ENCODE measurements at places on chromosomes 7 and 10.

DNA sequence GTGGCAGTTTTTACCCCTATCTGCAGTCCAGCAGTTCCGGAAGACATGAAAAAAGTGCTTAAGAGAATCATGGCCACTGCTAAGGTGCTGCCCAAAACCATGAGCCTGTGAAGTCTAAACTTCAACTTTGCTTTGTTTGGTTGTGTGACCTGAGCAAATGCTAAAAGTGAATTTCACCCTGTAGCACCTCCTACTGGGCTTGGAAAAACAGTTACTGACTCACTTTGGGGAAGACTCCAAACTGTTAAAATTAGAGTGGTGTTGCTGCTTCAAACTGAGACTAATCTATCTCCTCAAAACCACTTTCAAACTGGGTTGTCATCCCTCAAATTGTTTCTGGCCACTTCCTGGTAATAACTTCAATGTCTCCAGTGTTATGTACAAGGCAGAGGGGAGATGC lies 21.3 kb downstream of the MKX start:
- DNase-seq = no peak

GRCh38 chr10:36738738-36739431 lies 386.5 kb upstream of the ANKRD30A start:
- DNase-seq = no peak

DNA sequence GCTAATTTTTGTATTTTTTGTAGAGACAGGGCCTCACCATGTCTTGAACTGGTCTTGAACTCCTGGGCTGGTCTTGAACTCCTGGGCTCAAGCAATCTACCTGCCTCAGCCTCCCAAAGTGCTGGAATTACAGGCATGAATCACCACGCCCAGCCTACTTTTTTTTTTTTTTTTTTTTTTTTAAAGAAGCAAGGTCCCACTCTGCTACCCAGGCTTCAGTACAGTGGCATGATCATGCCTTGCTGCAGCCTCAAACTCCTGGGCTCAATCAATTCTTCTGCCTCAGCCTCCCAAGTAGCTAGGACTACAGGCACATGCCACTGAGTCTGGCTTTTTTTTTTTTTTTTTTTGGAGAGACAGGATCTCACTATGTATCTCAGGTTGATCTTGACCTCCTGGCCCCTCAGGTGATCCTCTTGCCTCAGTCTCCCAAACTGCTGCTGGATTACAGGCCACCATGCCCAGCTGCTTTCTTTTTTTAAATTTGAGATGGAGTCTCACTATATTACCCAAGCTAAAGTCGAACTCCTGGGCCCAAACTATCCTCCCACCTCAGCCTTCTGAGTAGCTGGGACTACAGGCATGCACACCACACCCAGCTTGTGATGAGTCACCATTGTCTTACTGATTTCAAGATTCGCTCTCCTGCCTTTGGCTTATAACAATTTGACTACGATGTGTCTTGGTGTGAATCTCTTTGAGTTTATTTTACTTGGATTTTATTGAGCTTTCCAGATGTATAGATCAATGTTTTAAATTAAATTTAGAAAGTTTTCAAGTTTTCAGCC lies 9.0 kb downstream of the RPEL1 start:
- DNase-seq = no peak

GRCh38 chr10:79586933-79587332 lies 23.8 kb upstream of the SFTPA1 start:
- DNase-seq = no peak

DNA sequence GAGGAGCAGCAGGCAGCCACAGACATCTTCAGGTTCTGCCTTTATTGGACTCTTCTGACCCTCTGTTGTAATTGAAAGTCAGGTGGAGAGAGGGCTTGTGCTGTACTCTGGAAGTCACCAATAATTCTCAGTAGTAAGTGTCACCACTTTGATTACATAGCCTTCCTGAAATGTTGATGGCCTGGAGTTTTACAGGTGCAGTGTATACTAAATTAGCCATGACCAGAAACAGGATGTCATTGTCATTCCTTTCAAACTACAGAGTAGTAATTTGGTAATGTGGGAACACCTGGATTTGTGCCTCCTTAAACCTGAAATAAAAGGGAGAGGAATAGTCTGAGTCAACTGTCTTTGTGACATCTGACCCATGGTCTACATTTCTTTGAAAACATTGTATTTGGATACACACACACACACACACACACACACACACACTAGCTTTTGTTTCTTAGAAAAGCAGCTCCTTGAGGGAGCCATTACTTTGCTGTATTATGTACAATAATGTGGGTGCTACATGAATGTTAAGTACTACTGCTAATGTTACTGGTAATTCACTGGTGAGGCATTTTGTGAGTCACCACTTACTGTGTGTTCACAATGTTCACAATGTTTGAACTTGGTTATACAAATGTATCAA lies 19.6 kb downstream of the ARL4A start:
- DNase-seq = no peak

DNA sequence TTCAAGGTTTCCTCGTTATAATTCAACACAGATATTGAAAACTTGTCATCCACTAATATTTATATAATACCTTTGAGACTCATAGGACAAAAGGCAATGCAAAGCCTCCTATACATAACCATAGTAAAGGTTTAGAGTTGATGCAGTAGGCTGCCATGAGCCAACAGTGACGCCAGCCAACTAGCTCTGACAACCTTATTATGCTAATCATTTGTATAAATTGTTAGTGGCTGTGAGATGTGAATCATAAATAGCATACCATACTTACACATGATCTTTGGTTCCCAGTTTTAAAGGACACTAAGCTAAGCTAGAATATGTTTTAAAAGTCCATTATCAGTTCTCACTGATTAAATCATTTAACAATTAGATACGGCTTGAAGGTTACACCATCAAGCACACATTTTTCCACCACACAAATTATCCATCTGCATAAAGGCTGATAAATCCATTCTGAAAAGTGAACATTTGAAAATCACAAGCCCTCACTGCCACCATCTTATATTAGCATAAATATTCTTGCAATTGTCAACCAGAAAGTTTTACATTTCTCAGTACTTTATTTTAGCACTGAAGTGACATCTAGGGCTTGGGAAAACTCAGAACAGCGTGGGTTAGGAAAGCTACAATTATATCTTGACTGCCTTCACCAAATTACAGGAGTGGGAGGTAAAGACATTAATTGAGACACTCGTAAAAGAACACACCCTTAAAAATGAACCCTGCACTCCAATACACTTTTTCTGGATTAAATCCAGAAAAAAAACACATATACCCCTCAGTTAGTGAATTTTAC lies 30.7 kb downstream of the COA1 start:
- no peak for DNase-seq

DNA sequence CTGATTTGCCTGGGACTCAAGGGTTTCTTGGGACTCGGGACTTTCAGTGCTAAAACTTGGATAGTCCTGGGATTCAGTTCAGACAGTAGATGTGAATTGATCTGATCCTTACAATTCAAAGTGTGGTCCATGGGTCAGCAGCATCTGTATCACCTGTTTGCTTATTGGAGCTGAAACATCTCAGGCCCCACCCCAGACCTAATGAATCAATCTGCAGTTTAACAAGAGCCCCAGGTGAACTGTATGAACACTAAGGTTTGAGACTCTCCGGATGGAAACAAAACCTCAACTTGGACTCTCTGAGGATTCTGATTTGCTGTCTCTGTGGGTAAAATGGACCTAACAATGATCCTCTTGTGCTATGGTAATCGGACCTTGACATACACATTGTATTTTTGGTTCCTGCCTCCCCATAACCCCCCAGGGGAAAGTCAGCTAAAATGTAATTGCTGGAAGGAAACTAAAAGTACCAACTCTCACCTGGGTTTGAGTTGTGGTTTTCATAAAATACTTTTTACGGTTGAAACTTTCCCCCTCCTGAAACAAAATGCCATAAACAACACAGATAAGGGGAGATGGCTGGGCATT lies 11.7 kb downstream of the CYP26A1 start:
- no peak for DNase-seq

DNA sequence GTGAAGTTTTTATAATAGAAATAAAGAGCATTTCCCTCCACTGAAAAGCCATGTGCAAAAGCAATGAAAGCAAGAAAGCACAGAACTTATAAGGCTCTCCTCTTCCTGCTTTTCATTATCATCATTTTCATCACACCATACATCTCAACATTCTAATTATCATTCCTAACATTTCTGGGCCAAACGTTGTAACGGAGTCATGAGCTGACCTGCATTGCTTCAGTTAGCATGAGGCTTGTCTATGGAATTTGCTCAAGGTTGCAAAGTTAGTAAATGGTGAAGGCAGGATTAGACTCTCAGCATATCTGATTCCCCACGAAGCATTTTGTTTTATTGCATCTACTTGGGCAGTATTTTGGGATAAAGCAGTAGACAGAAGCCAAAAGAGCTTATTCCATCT lies 11.4 kb downstream of the SCIN start:
- DNase-seq = no peak

GRCh38 chr7:73870041-73870492 lies 9.1 kb downstream of the TMEM270 start:
- DNase-seq = no peak

DNA sequence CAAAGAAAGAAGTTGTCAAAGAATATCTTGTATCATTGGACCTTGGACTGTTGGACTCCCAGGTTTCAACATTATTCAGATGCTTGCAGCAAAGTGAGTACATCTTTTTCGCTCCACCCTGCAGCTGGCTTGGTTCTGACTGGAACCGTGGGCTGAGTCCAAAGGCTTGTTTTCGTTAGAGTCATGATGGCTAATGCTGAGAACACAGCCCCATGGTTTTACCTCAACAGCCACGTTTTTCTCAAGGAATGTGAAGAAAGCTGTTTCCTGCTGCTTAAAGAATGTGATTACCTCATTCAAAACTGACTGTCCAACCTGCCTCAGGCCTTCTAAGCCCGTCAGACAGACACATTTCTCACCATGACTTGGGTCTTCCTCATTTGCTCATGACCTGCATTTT lies 69.5 kb downstream of the STEAP1B start:
- no peak for DNase-seq

DNA sequence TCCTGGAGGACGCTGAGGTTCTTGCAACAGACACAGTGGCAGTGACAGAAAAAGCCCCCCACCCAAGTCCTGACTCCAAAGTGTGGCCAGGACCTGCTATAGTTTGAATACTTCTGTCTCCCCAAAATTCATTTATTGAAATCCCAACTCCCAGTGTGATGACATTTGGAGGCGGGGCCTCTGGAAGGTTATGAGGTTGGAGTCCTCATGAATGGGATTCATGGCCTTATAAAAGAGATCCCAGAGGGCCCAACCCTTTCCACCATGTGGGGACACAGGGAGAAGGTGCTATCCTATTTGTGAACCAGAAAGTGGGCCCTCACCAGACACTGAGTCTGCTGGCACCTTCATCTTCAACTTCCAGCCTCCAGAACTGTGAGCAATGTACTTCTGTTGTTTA lies 18.3 kb downstream of the ANXA11 start:
- no peak for DNase-seq

DNA sequence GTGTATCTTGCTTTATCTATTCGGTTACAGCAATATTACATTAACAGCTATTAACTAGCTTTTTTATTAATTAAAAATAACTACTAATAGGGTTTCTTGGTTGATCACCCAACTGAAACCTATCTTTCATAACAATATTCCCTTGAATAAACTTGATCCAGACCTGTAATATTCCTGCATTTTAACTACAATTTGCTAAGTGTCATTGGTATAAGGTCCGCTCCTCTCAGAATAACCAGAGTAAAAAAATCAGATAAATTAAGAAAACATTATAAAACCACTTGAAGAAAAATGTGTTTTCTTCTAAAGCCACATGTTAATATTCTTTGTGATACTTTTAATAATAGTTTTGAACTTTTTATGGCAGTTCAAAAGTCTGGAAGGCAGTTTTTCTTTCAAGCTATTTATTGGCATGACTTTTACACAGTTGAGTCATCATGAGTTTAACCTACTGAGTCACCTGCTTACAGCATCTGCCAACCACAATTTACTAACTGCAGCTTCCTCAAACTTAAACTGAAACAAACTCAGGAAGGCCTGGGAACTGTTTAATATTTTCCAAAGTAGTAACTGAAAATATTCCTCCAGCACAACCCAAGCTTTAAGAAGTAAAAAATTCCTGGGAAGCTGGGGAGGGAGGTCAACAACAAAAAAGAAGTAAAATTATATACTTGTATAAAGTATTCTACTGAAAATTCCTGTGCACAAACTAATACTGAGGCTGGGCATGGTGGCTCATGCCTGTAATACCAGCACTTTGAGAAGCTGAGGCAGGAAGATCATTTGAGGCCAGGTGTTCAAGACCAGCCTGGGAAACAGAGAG lies 103.2 kb downstream of the NRBF2 start:
- DNase-seq = no peak

- no peak for DNase-seq
Measured at GRCh38 chr7:91266067-91266688, 1.9 kb downstream of the FZD1 start.

DNA sequence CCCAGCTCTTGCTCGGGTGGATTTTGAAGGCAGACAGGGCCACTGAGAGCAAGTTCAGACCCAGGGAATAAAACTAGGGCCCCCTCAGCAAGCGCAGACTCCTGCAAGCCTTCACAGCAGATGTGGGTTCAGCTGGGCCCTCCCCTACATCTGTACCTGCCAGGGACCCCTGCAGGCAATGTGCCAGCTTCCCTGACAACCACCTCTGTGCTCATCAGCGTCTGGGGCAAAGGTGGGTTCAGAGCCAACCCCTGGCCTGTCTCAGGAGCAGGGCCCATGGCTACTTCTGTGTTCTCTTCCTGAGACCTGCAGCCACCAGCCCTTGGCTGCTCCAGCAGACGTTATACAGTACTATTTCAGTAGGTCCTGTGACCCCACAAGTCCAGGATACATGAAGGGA lies 189.5 kb downstream of the DIP2C start:
- DNase-seq = no peak

DNA sequence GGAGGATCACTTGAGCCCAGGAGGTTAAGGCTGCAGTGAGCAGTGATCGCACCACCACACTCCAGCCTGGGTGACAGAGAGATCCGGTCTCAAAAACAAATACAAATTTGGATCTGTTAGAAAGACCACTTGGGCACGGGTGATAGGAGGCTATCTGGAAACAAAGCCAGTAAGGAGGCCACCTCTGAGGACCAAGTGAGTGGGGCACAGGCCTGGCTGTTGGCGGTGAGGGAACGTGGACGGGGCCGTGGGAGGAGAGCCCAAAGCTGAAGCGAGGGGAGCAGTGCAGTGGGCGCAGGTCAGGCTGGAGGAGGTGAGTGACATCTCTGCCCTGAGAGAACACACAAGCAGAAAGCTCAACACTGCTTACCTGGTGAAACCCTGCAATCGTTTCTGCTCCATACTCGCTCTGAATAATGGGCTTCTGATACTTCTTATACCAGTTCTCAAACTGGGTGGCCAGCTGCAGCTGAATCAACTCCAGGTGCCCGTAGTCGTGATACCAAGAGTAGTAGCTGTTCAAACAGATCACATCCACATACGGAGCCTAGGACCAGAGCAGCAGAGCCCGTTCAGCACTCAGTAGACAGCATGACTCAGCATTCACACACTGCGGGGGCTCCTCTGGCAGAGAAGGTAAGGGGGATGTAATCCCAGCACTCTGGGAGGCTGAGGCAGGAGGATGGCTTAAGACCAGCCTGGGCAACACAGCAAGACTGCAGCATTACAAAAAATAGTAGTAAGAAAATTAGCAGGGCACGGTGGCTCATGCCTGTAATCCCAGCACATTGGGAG lies 14.5 kb downstream of the GUSB start:
- no peak for DNase-seq

Data from T-helper 17 cell (primary cell).